ENCODE measurements at places on chromosomes 6 and 20. TPM values are rescaled to one million over a fixed set of nuclear protein-coding genes. Genes with fewer than 3 reads are reported as not detected.

The TSHZ2 gene
- total RNA-seq: 10.1 TPM

DNA sequence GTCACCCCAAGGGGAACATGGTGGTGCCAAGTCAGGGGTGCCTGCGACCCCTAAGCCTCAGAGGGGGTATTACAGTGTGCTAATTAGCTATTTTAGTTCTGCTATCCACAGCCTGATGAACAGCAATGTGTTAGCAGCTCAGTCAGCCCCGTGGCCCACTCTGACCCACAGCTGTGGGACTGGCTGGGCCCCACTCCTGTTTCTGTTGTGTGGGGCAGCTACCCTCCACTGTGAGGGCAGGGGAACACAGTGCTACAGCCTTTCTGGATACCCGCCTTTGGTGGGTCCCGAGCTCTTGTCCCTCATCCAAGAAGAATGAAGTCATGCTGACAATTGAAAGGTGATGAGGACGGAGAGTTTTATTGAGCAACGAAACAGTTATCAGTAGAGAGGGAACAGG, 152.5 kb upstream of the GGTLC1 start:
- no peak for DNase-seq

The SIGLEC1 gene
- total RNA-seq: 3.5 TPM

The THBS2 gene
- 393 TPM for total RNA-seq

GRCh38 chr6:139204978-139205377, 70.1 kb downstream of the HECA start:
- no peak for DNase-seq

Measured in skin of body (tissue), 3 donors.